GM06990 (cell line): ENCODE measurements at places on chromosomes 7 and 10.

DNA sequence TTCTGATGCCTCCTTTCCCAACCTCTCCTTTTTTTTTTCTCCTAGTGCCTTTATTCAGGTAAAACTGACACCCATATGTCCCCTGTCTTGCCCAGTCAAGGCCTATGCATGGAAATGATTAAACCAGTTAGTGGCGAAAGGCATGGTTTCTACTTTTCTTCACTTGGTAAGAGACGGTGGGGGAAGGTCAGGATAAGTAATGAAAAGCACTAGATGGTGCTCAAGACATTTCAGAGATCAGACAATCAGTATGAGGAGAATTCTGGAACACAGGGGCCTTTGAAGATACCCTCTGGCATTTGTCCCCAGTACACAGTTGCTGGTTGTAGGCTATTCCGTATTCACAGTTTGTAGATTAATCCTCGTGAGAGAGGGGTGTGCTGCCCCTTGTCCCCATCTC lies 121.2 kb downstream of the RTKN2 start:
- DNase-seq: no peak

- no peak for DNase-seq
Measured at GRCh38 chr7:47100148-47100816, 481.6 kb downstream of the TNS3 start.

GRCh38 chr7:4715410-4715776 lies 33.3 kb downstream of the FOXK1 start:
- no peak for DNase-seq

GRCh38 chr7:71612911-71613310 lies 481.0 kb downstream of the GALNT17 start:
- DNase-seq: no peak

- DNase-seq: no peak
Measured at GRCh38 chr10:125113691-125114371, 46.5 kb downstream of the CTBP2 start.

DNA sequence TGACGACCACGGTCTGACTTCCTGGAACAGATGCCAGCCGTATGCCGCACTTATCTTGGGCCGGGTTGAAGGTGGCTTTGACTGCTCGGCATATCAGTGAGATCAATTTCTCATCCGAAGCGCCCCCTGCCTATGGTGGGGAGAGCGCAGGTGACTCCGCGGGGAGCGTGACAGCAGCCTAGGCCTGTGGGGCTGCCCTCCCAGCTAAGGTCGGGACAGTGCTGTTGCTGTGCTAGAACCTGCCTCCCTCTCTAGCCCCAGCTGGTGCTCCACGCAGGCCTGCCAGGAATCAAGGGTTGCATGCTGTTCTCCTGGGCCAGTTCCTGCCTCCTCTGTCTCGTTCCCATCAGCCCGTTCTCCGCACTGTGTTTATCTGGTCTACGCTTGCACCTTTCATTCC lies 49.8 kb downstream of the PODXL start:
- no peak for DNase-seq

DNA sequence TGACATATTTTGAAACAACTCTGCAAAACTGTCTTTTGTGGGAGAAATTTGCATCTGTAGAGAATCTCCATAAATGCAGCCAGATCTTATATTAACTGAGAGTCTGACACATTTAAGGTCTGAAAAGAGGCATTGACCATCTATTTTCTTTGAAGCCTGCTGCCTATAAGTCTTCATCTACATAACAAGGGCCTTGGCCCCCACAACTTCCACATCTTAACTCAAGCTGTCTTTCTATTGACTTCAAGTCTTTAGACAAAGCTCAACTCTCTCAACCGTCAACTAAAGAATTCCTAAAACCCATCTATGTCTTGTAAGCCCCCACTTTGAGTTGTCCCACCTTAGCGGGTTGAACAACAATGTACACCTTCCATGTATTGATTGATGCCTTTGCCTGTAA lies 72.4 kb upstream of the ADCY1 start:
- no peak for DNase-seq

GRCh38 chr7:81775560-81775959 lies 5.7 kb upstream of the HGF start:
- no peak for DNase-seq

- DNase-seq: no peak
Measured at GRCh38 chr10:105197598-105198364, 556.7 kb downstream of the SORCS3 start.
